Neural crest cell (in vitro differentiated cells): ENCODE measurements at places on chromosomes 13 and 19.

DNA sequence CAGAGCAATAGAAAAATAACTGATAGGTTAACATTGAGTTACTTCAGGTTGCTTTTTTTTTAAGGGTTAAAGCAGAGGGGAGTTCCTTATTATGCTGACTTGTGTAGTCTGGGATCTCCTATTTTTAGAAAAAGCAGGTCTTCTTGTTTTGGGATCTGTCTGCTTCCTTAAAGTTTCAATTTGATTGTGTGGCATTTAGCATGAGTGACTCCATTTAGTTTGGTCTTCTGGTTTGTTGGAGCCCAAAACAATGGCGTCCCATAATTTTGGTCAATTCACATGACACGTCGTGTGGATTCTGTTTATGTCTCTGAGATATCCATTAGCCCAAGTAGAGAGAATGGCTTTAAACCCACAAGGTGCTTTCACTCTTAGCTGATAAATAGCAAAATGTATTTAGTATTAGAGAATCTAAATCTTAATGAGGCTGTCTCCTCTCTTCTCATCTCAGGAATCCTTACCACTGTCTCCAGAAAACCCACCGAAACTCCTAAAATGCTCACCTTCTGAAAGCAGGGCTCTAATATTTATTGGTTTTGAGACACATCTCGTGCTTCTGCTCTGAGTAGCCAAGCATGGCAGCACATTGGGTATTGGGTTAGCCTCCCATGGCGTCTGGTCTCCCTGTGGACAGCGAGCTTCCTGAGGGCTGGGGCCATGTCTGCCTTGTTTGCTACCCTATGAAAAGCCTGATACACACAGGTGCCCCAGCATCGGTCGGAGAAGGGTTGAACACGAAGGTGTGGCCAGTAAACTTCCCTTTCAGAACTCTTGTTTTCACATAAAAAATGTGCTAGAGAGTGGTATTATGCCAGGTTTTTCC is 67.2 kb upstream of the GPR183 start:
- no peak for DNase-seq

- no peak for DNase-seq
These were observed 39.1 kb downstream of the TRPM4 start for GRCh38 chr19:49196527-49197240.

GRCh38 chr13:113836768-113837559 is 26.9 kb downstream of the GAS6 start:
- DNase-seq, result no peak

DNA sequence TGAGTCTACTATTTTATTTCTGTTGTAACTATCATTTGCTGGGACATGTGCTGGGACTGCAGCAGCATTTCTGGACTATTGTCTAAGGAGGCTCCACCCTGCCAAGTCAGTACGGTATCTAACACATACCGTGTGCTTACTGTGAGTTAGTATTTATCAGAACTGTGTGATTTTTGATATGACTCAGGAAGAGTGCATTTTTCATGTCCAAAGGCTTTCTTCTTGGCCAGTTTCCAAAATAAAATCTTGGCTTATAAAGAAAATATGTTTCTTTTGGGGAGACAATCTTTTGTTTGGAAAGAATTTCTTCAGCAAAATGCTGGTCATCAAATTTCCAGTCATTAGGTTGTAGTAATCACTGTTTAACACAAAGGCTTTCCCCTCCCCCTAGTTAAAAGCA is 11.6 kb downstream of the PARP4 start:
- DNase-seq, result no peak

DNA sequence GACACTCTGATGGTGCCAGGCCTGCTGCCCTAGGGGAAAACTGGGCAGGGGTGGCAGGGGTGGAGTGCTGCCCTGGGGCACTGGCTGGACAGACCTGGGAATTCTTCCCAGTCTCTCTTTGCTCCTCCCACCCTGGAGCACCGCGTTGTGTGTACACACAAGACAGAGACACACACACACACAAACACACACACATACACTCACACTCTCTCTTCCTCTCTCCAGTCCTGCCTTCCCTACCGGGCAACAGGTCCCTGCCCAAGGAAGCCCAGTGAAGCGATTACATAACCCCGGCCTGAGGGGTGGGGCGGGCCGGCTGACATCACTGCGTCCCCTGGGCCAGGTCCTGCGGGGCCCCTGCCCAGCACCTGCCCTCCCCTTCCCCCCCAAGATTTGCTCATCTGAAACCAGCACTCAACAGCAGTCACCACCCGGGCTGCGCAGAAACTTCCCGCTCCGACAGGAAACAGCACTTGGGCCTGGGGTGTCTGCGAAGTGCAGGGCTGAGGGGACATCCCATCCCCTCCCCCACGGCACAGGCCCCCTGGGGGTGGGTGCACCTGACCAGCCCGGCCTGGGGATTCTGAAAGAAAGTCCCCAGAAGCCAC is 1.2 kb downstream of the MKNK2 start:
- DNase-seq, result no peak

- no peak for DNase-seq
These were observed 163.5 kb downstream of the KATNAL1 start for GRCh38 chr13:30143666-30144400.

- no peak for DNase-seq
These were observed 942.1 kb upstream of the SPRY2 start for GRCh38 chr13:81283062-81283461.

DNA sequence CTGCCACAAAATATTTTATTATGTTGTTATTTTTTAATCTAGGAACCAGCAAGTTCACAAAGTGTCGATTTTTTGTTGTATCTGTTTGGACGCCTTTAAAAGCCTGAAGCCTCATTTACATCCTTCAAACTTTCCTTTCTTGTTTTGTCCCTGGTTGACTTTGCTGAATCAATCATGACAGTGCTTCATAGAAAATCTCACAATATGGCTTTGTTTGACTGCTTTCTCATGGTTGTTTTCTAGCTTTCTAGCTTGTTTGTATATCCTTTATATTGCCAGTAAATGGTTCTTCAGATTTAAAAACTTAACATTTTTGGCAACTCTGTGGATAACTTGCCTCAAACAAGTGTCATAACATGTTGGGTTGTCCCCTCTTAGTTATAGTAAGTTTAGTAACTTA is 84.1 kb upstream of the ATXN8OS start:
- DNase-seq, result no peak

DNA sequence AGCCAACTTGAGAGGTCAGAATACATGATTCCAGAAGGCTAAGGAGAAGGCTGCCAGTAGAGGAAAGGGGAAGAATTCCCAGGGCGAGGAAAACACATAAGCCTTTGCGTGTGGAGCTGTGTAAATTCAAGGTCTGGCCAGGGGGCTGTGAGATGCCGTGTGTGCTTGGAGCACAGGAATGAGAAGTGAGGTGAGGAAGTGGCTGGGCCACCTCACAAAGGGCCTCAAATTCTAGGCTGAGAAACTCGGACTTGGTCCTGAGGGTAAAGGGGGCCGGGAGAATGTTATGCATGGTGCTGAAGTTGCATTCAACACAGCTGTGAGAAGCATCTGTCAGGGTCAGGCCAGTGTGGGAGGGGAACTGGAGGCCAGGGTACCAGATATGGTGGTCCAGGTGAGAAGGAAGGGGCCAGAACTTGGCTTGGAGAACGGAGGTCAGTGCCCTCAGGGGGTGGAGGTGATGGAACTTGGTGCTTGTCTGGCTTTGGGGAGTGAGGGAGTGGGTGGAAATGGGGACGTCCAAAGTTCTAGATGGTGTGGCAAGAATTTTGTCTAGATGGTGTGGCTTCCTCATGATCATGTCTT is 4.9 kb upstream of the ZNF580 start:
- DNase-seq, result no peak

DNA sequence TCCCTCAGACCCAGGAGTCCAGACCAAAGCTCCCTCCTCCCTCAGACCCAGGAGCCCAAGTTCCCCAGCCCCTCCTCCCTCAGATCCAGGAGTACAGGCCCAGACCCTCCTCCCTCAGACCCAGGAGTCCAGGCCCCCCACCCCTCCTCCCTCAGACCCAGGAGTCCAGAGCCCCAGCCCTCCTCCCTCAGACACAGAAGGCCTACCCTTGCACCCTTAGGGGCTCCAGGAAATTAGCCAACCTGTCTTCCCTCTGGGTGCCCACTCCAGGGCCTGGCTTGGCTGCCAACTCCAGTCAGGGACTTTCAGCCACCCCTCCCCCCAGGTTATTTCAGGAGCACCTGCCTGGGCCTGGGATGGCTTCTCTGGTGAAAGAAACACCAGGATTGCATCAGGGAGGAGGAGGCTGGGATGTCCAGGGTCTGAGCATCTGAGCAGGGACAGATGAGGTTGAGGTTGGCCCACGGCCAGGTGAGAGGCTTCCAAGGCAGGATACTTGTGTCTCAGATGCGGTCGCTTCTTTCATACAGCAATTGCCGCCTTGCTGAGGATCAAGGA is at the start of gene FGF21:
Gene FGF21 (plus strand): TSS at position 441 of the 558 bp plus-strand sequence. CDS start 713 bp downstream, outside the sequence.
- no peak for DNase-seq

DNA sequence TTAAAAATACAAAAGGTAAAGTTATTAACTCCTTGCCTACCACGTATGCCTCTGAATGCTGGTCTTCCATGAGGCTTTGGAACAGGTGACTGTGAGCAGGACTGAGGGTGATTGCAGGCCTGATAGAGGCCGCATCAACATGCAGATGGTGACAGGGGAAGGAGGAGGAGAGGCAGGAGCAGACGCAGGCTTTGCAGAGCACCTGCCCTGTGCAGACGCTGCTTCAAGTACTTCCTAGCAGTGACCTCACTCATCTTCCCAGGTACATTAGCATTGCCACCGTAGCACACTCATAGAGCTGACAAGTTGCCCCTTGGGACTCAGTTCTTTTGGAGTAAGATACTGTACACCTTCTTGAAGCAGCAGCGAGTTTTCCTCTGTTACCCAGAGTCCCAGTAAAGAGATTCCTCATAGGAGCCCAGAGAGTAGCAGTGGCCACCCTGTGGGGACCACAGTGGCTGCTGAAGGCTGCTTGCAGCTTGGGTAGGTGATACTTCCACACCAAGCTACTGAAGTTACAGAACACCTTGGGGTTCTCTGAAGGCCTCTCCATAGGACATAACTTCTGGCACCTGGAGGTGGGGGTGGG is 56.0 kb downstream of the ZNF536 start:
- DNase-seq, result no peak

GRCh38 chr13:77299587-77299986 is 27.3 kb downstream of the MYCBP2 start:
- no peak for DNase-seq

- no peak for DNase-seq
These were observed 72.1 kb downstream of the LHFPL6 start for GRCh38 chr13:39530916-39531315.

- no peak for DNase-seq
These were observed 3.0 kb upstream of the WDFY2 start for GRCh38 chr13:51581148-51581820.

GRCh38 chr19:6416658-6417405 is 7.8 kb downstream of the KHSRP start:
- no peak for DNase-seq

- DNase-seq, result no peak
These were observed 114.9 kb downstream of the PCCA start for GRCh38 chr13:100203696-100204367.

DNA sequence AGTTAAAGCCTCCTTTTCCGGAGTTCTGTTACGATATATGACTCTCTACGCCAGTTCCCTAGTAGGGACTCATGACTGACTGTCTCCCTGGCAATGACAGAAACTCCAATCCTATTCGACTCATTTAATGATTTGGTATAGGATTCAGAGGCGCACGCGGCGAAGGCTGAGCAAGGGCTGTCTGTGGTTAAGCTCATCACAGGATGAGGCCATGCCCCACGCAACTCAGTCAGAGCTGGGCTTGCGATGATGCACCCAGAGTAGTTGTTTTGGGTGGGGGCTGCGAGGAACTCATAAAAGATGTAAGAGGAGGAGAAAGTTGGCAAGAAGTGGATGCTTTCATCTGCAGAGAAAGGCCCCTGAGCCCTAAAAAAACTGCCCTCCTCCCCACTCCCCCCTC is 468 bp upstream of the SERTM1 start:
- no peak for DNase-seq

DNA sequence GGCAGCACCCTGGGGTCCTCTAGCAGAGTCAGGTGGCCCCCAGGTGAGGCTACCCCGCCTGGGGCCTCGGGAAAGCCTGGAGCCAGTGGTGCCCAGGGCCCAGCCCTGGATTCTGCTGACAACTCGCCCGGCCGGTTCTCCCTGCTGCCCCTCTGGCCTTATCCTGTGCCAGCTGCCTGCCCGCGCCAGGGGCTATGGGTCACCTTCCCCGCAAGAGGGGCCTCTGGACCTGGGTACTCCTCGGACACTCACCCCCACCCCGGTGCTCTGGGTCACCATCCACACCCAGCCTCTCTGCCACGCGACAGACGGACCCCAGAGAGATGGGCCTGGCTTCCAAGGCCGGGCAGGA is 24.0 kb downstream of the ZBTB7A start:
- no peak for DNase-seq

DNA sequence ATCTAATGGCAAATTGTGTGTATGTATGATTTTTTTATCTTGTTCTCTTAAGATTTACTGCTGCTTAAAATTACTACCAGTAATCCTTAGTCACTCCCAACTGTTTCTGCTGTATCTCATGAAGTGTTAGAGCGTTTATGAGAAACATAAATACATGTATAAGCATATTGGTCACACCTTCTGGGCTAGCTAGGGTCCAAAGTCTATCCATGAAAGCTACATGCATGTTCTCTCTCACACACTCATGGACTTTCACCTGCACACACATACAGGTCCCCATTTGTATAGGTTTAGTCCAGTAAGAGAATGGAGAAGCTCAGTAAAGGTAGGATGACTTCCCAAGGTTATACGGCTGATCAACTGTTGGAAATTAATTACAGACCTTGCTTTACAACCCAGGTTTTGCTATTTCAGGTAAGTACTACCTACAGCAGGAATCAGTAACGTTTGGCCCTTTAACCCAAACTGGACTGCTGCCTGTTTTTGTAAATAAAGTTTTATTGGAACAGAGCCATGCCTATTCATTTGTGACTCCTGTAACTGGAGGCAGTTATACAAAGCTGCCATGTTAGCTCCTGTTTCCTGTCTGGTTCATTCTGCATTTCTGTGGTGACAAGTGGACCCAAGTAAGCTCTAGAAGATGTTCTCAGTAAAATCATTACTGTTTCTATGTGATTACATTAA is 15.3 kb downstream of the METTL21C start:
- no peak for DNase-seq

DNA sequence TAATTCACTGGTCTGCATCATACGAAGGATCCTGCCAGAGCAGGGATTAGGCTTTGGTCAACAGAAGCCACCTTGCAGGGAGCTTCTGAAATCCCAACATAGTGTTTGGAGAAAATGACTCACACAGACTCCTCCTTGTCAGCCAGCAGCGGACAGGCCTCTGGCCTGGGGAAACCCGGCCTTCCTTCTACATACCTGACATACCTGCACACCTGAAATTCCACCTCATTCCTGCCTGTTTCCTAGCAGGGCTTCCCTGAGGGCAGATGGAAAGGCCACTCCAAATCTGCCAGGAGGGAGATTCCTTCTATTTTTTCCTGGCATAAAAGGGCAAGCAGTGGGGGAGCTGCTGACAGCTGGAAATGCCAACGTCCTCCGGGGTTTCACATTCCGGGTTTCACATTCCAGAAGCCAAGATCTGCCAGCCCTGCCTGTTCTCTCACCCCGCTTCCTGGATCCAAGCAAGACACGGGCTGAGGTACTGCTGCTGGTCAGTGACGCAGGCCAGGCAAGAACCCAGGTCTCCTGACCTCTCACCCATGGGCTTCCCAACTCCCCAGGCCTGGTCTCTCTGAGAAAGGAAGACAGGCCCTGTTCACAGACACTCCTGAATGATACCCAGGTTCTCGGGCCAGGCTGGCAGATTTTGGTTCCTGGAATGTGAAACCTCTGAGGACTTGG is 18.2 kb upstream of the IGFL1 start:
- no peak for DNase-seq

GRCh38 chr13:42412812-42413483 is 141.0 kb downstream of the AKAP11 start:
- DNase-seq, result no peak

- no peak for DNase-seq
These were observed 79.0 kb downstream of the IER2 start for GRCh38 chr19:13229246-13229645.
